Spleen (tissue), 13 donors: ENCODE measurements at places on chromosomes 11 and 22. TPM values are rescaled to one million over a fixed set of nuclear protein-coding genes. Genes with fewer than 3 reads are reported as not detected.

ZDHHC8 gene
- 71.5 TPM for total RNA-seq

OTOG gene
- not detected for total RNA-seq

AGBL2 gene
- 3.4 TPM for total RNA-seq

PTGDR2 gene
- total RNA-seq: 0.16 TPM

DERL3 gene
- total RNA-seq: 15.8 TPM

MRGPRX3 gene
- total RNA-seq: not detected
